ENCODE measurements at places on chromosomes 6 and 20.

DNA sequence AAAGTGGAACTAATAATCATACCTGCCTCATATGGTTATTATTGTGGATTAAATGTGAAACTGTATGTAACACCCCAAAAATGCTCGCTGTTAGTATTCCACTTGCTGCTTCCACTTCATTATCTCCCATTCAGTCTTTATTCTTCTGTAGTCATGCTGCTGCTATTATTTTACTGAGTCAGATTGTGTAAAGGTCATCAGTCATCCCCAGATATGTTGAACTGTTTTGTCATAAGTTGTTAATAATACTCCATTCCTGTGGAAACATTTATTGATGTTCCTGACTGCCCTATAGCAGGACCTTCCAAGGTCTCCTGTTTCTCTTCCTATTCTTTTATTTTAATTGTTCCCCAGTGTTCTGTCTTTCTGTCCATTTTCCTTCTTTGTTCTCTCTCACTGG is 1148.3 kb downstream of the EPHA7 start:
- no peak for DNase-seq

GRCh38 chr6:40779409-40779808 is 192.2 kb upstream of the LRFN2 start:
- no peak for DNase-seq

DNA sequence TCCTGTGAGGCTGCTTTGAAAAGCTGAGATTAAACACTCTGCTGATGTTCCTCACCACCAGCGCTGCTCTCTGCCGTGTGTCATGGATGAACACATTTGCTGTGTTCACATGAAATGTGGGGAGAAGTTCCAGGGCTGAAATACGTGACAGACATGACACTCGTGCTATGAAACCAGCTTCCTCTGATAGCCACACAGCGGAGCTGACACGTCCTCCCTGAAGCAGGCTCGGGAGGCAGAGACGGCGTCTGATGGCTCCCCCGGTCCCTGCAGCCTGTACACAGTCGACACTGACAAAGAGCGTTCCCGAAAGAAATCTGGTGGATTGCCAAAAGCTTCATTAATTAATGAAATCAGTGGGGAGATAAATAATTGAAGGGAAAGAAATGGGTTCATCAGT is 17.5 kb downstream of the AGPAT4 start:
- DNase-seq: peak; percentile 74

GRCh38 chr6:48818052-48818412 is 645.0 kb downstream of the MMUT start:
- DNase-seq: no peak

GRCh38 chr6:75268121-75268987 is 16.2 kb downstream of the TMEM30A start:
- DNase-seq: no peak

GRCh38 chr6:48678390-48678789 is 567.4 kb upstream of the PTCHD4 start:
- no peak for DNase-seq

DNA sequence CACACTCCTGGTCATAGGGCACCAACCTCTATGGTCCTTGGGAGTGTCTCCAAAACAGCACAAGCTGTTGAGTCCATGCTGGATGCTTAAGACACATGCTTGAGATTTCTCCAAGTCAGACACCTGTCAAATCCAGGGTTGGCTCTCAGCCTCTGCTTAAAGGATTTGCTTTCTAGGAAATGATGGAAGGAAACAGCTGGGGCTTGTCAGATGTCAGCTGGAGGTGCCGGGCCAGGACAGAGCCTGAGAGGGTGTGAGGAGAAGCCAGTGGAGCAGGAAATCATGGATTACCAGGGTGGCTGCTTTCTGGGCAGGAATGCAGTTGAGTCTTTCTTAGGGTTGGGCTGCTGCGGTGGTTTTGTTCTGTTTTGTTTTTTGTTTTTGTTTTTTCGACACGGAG is 83.0 kb upstream of the FAM184A start:
- DNase-seq: no peak

DNA sequence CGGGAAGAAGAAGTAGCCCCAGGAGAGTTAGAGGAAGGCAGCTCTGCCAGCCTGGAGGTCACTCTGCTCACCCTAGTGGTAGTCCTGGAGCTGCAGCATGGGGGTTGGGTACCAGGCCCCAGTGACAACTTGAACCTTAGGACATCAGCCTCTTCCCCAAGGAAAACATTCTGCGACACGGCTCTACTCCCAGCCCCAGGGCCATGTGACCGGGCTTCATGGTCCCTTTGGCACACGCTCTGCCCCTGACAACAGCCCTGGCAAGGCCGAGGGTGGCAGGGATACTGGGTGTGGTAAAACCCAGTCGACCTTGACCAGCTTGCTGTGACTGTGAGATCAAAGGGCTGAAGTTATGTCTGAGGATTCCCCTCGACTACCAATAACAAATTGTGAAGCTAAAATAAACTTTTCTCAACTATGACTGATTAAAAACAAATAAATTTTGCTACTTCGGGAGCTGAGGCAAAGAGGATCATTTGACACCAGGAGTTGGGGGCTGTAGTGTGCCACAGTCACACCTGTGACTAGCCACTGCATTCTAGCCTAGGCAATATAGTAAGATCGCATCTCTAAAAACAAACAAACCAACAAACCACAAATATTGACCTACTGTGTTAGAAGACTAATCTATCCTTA is 24.4 kb upstream of the ARID1B start:
- no peak for DNase-seq

GRCh38 chr6:10361428-10361827 is 53.4 kb downstream of the TFAP2A start:
- no peak for DNase-seq

DNA sequence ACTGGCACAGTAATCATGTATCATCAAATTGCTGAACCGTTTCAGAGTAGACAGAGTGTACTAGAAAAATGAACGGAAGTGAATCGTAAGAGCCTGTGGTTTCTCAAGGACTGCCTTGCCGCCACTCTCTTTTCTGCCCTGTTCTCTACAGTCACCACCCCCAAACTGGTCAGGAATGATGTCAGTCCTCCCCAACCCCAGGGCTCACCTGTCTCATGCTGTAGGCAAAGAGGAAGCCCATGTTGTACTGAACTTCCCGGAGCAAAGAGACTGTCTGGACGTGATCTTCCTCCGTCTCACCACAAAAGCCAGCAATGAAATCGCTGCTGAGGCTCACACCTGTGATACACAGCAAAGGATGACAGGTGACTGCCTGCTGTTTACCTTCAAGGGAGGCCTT is 31.0 kb downstream of the CDK5RAP1 start:
- DNase-seq: no peak

GRCh38 chr6:111926731-111927302 is 53.6 kb upstream of the FYN start:
- DNase-seq: no peak

GRCh38 chr6:121932076-121932991 is 467.1 kb upstream of the HSF2 start:
- DNase-seq: peak; percentile 22

GRCh38 chr6:117075218-117075617 is 190.1 kb upstream of the VGLL2 start:
- DNase-seq: no peak

DNA sequence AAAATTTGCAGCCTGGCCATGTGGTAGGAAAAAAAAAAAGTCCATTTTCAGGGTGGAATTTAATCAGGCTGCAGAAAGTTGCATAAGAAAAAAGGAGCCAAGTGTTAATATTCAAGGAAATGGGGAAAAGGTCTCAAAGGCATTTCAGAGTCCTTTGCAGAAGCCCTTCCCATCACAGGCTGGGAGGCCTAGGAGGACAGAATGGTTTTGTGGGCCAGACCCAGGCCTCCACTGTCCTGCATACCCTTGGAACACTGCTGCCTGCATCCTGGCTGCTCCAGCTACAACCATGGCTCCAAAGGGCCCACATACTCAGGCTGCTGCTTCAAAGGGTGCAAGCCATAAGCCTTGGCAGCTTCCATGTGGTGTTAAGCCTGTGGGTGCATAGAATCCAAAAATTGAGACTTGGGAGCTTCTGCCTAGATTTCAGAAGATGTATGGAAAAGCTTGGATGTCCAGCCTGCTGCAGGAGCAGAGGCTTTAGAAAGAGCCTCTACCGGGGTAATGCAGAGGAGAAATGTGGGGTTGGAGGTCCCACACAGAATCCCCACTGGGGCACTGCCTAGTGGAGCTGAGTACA is 239.0 kb upstream of the STXBP5 start:
- no peak for DNase-seq

DNA sequence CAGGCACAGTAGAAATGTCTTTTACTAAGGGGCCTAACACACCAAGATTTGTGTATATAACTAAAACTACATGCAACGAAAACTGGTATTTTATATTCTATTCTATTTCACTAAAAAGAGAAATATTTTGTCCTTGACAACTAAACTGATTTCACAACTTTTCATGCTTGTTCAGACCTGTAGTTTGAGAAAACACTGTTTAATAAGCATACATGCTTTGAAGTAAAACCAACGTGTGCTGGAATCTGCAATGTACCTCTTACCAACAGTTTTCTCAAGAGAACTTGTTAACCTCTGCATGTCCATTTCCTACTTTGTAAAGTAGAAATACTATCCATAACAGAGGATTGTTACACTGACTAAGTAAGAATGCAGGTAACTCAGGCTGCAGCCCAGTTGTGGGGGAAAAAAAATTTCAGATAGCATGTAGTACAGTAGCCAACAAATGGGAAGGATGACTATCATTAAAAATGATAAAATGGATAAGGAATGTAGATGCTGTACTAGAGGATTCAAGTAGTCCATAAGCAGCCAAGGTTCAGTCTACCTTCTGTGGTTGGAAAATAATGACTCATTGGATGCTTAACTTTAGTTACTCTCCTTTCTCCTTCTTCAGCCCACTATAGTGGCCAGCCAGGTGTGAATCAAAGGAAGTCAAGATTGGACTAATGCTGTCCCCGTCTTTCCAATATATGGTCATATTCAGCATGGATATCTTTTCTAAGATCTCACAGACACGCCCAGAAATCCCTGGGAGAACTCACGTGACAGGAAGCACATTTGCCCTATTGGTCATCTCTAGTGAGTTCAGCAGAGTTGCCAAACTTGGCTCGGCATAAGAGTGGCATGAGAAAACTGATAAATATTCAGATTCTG is 65.2 kb downstream of the HFE start:
- no peak for DNase-seq

- DNase-seq: peak; percentile 90
Observed at GRCh38 chr6:56843476-56844349, 111.2 kb upstream of the BEND6 start.

DNA sequence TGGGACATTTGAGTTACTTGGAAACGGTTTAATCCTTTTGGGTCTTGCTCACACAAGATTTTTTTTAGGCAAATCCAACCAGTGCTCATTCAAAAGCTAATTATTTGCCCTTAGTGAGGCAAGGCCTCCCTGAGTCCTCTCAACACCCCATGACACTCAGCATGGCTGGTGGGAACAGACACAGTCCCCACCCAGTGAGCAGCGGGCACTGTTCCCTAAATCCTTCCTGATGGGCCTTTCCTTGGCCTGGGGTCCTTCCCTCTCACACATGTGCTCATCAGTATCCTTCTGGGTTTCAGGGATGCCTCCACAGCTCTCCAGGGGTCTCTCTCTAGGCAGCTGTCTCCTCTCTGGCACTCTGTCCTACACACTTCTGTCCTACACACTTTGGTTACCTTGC is 28.0 kb downstream of the PLAGL2 start:
- no peak for DNase-seq

- no peak for DNase-seq
Observed at GRCh38 chr6:107780226-107780625, 43.9 kb downstream of the SCML4 start.

DNA sequence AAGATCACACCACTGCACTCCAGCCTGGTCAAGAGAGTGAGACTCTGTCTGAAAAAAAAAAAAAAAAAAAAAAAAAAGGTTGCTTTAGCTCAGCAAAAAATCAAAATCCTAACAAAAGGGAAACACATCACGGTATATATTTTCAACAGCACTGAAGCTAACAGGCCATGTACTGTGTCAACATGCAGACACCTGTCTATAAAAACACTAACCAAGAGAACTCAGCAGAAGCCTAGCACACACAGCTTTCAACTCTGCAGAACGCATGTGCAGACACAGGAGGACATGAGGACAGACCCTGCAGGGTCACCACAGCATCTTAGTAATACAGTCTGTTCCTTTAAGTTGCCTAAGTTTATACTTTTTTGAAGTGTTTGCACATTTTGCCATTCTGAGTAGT is 13.5 kb downstream of the NINL start:
- no peak for DNase-seq

DNA sequence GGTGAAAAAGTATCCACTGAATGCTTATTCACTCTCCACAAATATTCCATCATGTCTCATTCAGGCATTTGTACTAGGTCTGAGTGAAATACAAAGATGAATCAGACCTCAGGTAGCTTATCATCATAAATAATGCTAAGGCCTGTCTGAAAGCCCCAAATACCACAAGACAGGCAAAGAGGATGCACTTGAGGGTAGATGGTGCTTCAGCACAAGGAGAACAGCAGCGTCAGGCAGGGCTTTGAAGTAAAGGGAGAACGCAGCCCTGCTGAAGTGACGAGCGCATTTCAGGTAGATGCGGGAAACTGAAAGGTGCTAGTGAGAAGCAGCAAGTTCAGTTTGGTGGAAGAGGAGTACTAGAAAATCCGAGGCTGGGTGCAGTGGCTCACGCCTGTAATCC is 38.7 kb downstream of the MAP3K5 start:
- DNase-seq: no peak

- no peak for DNase-seq
Observed at GRCh38 chr20:59039233-59039632, 3.4 kb downstream of the PRELID3B start.

GRCh38 chr6:14848019-14848418 is 397.9 kb upstream of the JARID2 start:
- no peak for DNase-seq
